ENCODE measurements at places on chromosomes 13 and 19. TPM values are rescaled to one million over a fixed set of nuclear protein-coding genes. Genes with fewer than 3 reads are reported as not detected.

FRY gene
- total RNA-seq: 7.3 TPM

SLC5A5 gene
- total RNA-seq: 1.2 TPM

MBD3L2 gene
- total RNA-seq: not detected

ZNF728 gene
- total RNA-seq: not detected

All from activated naive CD4-positive, alpha-beta T cell treated with anti-CD3 and anti-CD28 coated beads for 36 hours (primary cell).